Smooth muscle cell of the coronary artery (primary cell): ENCODE measurements at places on chromosomes 3 and 15. TPM values are rescaled to one million over a fixed set of nuclear protein-coding genes. Genes with fewer than 3 reads are reported as not detected.

Gene C3orf62
- 0.59 and 0.90 TPM in 2 replicates for total RNA-seq

Gene CAMK2N2
- 0.12 and 0.23 TPM in 2 replicates for total RNA-seq

Gene ALS2CL
- total RNA-seq: 0.94 and 1.9 TPM in 2 replicates

Gene APBA2
- 20.4 and 20.6 TPM in 2 replicates for total RNA-seq

Gene AADACL2
- total RNA-seq: not detected in 2 replicates

Gene GMNC
- total RNA-seq: not detected in 2 replicates

Gene TNNC1
- 2.5 and 19.8 TPM in 2 replicates for total RNA-seq
